ENCODE measurements at places on chromosomes 13 and 19.

DNA sequence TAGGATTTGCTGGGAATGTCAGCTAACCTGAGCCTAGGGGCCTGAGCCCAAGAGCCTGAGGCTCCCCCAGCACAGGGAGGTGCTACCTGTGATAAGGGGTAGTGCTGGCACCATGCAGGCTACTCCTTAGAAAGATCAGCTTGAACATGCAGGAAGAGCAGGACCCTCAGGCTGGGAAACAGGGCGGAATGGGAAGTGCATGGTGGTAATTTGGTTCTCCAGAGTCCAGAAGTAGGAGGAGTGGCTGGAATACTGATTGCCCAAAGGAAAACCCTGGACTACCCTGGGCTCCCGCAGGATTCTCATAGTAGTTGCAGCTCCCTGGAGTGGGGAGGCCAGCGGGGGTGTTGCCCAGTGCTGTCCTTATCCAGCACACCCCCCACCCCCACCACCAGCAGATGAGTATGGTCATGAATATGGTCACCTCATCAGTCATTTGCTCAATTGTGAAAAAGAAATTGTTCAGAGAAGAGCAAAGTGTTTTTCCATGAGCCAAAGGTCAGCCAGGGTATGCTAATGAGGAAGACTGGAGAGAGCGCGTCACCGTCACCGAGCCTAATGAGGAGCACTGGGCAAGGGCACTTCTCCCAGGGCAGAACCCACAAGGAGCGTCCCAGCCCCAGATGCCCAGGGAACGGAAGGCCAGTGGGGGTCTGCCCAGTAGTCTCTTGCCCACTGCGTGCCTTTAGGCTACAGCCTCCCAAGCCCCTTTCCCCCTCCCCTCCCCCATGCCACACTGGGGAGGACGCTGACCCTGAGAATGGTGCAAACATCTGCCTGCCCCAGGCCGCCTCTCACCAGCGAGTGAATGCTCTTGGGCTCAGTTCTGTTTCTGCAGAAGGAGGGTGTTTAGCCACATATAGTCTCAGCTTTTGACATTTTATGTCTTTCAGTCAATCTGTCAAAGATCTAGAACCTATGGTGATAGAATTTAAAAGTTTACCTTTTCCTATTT lies 5.3 kb downstream of the SLC25A15 start:
- DNase-seq = no peak

GRCh38 chr13:28375250-28375930 lies 119.5 kb downstream of the FLT1 start:
- no peak for DNase-seq

DNA sequence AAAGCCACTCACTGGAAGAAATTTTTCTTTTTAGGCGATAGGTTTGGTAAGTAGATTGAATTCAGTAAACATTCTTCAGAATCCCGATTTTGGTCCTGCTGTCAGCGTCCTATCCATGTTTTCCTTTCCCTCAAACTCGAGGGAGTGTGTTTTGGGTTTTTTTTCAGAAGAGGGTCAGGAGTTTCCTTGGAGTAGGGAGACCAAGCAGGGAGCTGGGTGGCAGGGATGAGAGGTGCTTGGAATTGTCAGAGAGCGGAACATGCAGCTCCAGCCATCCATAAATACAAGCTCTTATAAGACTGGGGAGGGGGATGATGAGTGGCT lies 1.6 kb upstream of the PCDH8 start:
- DNase-seq = no peak

DNA sequence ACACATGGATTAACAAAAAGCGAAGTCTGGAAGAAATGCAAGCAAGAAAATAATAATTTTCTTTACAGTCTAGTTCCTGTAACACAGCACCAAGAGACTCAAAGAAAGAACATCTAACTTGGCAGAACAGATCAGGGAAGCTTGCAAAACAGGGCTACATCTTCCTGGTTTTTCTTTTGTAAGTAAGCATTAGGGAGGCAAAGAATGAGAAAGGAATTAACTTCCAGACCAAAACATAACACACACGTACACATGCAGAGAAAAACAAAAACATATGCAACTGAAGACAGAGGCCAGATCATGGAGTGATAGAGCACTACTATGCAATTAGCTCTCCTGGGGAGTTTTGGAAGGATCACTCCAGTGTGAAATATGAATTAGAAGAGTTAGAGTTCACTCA lies 120.5 kb downstream of the DIAPH3 start:
- DNase-seq = no peak

GRCh38 chr13:27573265-27573664 lies 47.1 kb downstream of the LNX2 start:
- DNase-seq = peak; percentile 17

DNA sequence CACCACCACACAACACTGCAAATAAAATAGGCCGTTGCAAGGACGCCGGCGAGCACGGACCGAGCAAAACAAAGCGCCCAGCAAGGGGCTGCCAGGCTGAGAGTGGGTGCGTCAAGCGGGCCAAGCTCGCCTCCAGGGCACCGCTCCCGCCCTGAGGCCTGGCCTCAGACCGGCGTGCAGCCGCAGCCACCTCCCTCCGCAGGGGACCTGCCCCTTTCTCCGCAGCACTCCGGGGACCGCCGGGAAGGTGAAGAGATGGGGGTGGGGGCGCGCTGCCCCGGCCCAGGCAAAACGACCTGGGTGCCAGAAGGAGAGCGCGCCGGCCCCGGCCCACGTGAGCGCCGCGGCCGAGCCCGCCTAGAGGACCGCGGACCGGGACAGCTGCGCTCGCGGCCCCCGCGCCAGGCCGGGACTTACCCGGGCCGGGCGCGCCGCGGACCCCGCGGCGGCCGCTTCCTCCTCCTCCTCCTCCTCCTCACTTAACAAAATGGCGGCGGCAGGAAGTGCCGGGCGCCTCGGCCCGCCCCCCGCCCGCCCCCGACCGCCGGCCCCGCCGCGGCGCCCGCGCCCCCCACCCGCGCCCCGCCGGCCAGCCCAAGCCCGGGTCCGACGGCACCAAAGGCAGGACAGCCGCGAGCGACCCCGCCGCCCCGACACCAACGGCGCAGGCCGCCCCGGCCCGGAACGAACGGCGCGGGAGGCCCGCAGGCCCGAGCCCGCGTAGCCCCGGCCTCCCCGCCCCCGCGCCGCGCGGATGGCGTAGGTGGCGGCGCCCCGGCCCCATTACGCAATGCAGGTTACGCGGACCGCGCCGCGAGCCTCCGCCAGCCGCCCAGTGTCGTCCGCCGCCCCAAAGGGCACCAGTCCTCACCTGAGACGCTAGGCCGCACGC lies 674 bp downstream of the BRD4 start:
- DNase-seq = peak; percentile 75

DNA sequence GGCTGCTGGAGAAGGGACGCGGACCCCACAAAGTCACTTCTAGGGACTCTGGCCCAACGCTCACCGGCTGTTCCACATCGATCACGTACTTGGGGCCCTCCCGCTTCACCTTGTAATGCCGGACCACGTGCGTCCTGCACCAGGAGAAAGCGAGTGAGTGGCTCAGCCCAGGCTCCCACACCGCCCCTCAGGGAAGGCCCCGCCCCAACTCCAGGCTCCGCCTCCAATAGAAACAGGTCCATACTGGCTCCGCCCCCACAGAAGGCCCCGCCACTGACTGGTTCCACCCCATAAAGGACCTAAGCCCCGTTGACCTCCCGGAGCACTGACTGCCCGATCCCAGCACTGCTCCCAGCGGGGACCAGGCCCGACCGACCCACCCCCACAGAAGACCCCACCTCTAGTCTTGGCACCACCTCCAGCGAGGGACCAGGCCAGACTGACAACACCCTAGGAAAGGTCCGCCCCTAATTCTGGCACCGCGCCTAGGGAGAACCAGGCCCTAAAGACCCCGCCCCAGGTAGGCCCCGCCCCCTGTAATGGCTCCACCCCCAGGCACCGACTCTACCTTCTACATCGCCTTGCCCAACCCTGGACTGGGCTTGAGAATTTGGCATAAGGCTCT lies 11.3 kb downstream of the STAP2 start:
- DNase-seq = peak; percentile 37

GRCh38 chr13:67390462-67391086 lies 160.4 kb upstream of the PCDH9 start:
- DNase-seq = no peak

DNA sequence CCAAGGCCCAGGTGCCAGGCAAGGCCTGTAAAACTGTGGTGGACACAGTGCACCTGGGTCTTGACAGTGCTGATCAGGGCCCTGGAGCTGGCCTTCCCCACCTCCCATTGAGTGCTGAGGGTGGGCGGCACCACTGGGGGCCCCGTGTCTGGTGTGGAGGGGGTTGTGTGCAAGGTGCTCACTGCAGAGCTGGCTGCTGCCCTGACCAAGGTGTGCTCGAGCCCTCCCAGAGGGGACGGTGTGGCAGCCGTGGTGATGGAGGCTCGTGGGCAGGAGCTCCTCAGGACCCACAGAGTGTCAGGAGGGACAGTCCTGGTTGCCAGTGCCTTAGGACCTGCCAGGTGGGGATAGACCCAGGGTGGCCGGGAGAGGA lies 23.0 kb downstream of the ATP4B start:
- DNase-seq = no peak

GRCh38 chr13:50365408-50366391 lies 350.5 kb downstream of the KCNRG start:
- DNase-seq = peak; percentile 61

GRCh38 chr19:6033744-6034264 lies 55.9 kb upstream of the RANBP3 start:
- no peak for DNase-seq

DNA sequence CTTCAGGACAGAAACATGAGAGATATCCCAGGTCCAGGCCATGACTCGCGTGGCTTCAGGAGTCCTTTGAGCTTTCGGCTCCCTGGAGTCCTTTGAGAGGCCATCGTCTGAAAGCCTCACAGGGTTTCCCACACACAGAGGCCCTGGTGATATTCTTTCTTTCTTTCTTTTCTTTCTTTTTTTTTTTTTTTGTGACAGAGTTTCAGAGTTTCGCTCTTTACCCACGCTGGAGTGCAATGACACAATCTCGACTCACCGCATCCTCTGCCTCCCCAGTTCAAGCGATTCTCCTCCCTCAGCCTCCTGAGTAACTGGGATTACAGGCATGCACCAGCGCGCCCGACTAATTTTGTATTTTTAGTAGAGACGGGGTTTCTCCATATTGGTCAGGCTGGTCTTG lies 5.5 kb downstream of the SIN3B start:
- no peak for DNase-seq

DNA sequence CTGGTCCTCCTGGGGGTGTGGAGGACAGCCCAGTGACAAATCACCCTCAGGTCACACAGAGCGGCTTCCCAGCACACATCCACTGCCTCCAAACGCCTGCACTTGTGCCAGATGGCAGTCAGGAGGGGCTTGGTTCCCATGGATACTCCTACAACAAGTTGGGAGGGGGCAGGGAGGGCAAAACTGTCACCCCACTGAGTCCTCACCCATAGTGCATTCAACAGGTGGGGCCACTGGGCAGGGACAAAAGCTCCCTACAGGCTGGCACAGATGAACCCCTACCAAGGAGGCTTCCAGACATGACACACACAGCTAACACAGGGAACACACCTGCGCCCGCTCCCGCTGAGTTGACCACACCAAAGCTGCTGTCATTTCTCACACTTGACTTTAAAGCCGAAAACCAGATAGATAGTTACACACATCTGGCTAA lies 120.5 kb downstream of the STK24 start:
- no peak for DNase-seq

GRCh38 chr19:29533578-29534544 lies 8.1 kb downstream of the VSTM2B start:
- no peak for DNase-seq

- DNase-seq = peak; percentile 45
These were observed 776 bp downstream of the DNAJC3 start for GRCh38 chr13:95677564-95678266.
